ENCODE measurements at places on chromosomes 1 and 21.

DNA sequence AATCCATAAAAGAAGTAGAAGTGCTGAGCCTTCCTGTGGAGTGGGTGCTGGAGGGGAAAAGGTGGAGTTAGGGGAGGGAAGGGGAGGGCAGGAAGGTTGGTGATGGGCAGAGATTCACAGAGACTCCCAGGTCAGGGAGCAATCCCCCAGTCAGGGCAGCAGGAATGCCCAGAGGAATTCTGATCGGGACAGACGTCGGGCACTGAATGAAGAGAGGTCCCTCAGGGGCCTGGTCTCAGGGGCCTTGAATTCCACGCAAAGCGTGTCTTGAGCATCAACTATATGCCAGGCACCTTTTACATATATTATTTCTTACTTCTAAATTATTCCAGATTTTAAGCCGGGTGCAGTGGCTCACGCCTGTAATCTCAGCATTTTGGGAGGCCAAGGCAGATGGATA lies 7.2 kb upstream of the PADI1 start:
- DNase-seq, result no peak

DNA sequence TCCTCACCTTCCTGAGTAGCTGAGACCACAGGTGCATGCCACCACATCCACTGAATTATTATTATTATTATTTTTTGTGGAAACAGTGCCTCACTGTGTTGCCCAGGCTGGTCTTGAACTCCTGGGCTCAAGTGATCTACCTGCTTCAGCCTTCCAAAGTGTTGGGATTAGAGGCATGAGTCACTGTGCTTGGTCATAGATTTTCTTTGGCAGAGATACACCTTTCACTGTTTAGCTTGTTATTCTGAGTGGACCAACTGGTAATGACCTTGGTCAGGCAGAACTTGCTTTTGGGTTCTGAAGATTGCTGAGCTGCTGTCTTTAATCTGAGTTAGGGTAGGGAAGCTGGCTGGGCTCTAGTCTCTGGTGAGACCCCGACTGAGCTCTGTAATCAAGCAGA lies 66.8 kb downstream of the DNAH14 start:
- DNase-seq, result no peak

DNA sequence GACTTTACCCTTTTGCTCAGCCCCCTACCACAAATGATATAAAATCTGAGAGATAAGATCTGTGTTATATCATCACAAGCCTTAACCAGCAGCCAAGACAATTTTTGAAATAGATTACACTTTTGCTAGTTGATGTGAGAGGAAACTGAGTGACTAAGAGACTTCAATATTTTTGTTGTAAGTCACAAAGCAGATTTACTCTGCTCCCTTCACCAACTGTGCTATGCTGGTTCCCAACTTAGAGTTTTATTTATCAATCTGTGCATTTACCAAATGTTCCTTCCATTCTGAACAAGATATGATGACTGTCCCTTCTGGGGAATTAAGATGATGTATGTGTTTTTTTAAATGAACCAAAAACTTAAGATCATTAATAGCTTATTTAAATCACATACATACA lies 12.1 kb upstream of the GRIK1 start:
- DNase-seq, result no peak

- DNase-seq, result no peak
These were observed 18.2 kb downstream of the PHLDA3 start for GRCh38 chr1:201450721-201451291.

- DNase-seq, result no peak
These were observed 12.1 kb upstream of the GBP6 start for GRCh38 chr1:89351597-89352311.

DNA sequence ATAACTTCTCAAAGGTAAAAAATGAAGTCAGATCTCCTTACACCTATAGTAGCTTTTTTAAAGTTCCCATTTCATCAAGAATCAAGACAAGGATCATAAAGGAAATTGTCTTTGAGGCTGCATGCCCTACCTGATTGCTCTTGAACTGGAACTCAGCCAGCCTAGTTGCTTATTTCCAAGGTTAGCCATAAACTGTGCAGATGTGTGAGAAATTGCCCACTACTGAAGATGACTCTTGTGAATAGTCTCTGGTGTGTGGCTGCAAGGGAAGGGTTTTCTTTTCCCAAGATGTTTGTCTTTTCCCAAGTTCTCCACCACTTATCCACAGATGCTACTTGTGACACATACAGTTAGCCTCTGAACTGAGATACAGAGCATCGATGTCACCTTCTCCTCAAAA lies 81.7 kb upstream of the DUSP10 start:
- no peak for DNase-seq

- no peak for DNase-seq
These were observed 259.2 kb downstream of the TOMM20 start for GRCh38 chr1:234869182-234870019.
